ENCODE measurements at places on chromosomes 5 and 9.

DNA sequence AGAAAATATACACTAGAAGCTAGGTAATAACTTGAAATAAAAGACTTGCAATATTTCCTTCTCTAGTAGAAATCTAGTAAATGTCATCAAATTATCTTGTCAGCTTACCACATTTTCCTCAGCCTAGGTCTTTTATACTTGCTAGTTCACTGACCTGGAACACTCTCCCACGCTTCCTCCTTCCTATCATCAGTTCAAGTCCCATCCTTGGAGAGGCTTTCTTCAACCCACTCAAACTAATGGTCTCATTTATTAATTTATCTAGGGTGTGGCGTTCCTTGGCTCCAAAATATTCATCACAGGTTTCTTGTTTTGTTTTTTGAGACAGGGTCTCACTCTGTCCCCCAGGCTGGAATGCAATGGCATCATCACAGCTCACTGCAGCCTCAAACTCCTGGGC is 2.9 kb downstream of the FAM13B start:
- DNase-seq = no peak

- no peak for DNase-seq
Measured at GRCh38 chr9:16718952-16719351, 151.5 kb downstream of the BNC2 start.

- no peak for DNase-seq
Measured at GRCh38 chr9:131997779-131998178, 81.9 kb downstream of the MED27 start.

DNA sequence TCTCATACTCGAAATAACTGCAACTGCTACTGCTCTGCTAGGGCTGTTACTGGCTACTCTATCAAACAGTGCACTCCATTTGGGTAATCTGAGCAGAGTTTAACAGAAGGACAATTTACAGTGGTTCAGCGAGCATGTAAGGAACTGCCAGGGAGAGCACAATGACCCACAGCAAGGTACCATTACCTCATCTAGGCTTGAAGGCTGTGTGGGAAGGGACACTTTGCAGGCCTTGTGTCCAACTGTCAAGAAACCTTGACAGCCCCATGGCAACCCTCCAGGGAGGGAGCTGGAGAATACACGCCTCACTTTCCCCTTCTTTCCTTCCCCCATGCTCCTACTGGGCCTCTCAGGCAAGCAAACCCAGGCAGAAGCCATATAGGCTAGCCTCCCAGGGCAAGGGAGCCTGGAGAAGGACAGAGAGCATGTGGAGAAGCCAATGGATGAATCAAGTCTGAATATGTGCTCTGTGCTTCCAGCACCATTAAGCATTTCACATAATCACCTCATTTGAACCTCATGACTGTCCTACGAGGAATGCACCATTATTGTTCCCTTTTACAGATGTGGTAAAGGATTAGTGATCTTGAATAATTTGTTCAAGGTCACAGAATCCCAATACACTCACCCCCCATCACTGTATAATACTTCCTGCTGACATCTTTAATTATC is 49.9 kb upstream of the JAK2 start:
- no peak for DNase-seq

GRCh38 chr5:141512390-141512910 is 23.6 kb downstream of the PCDHGC5 start:
- peak; percentile 87 for DNase-seq

- DNase-seq = no peak
Measured at GRCh38 chr5:7897014-7897600, 28.2 kb downstream of the MTRR start.
